ENCODE measurements at places on chromosomes 12 and 14. TPM values are rescaled to one million over a fixed set of nuclear protein-coding genes. Genes with fewer than 3 reads are reported as not detected.

- DNase-seq: no peak
Measured at GRCh38 chr12:7293670-7294069, 10.2 kb upstream of the ACSM4 start.

DNA sequence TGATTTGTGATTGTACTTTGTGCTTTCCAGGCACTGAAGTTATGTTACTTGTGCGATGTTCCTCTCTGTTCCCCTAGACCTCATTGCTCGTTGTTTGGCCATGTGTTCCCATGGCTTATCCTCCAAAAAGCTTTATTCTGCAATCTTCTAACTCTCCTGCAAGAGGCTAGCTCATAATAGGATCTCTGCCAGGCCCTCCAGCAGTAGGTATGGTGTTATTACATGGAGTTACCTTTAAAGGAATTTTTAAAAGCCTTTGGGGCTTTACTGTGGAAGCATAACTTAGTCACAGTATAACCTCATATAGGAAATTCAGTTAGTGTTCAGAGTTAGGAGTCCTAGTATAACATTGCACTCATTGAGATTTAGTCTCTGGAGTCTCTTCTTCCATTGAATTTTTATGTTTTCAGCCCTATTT, 292.3 kb downstream of the RAD51B start:
- DNase-seq: peak; percentile 64

GRCh38 chr12:49885663-49886461, 17.8 kb downstream of the FAIM2 start:
- DNase-seq: no peak

The INHBC gene
- total RNA-seq: not detected

The CARMIL3 gene
- not detected for total RNA-seq
